ENCODE measurements at places on chromosomes 16 and 17. TPM values are rescaled to one million over a fixed set of nuclear protein-coding genes. Genes with fewer than 3 reads are reported as not detected.

IGF2BP1 gene
- total RNA-seq: 19.7 TPM

CTDNEP1 gene
- total RNA-seq: 43.9 TPM

LRRC37B gene
- 16.0 TPM for total RNA-seq

WFDC1 gene
- total RNA-seq: 3.1 TPM

BCAR1 gene
- 34.1 TPM for total RNA-seq

DNA sequence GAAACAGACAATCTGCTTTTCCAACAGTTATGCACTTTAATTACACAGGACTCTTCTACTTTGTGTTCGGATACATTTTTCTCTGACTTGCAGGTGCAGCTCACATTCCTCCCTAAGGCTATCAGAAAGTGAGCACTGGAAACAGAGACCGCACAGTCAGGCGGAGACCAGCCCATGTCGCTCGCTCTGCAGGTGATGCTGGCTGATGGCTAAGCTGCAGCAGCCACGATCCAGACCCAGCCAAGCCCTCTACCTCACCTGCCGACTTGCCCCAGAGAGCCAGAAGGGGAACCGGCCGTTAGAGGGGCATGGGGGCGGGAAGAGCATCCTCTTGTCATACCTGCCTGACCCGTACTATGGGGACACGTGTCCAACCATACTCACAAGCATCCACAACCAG is 33.8 kb downstream of the MAP1LC3B start:
- no peak for ATAC-seq

DNA sequence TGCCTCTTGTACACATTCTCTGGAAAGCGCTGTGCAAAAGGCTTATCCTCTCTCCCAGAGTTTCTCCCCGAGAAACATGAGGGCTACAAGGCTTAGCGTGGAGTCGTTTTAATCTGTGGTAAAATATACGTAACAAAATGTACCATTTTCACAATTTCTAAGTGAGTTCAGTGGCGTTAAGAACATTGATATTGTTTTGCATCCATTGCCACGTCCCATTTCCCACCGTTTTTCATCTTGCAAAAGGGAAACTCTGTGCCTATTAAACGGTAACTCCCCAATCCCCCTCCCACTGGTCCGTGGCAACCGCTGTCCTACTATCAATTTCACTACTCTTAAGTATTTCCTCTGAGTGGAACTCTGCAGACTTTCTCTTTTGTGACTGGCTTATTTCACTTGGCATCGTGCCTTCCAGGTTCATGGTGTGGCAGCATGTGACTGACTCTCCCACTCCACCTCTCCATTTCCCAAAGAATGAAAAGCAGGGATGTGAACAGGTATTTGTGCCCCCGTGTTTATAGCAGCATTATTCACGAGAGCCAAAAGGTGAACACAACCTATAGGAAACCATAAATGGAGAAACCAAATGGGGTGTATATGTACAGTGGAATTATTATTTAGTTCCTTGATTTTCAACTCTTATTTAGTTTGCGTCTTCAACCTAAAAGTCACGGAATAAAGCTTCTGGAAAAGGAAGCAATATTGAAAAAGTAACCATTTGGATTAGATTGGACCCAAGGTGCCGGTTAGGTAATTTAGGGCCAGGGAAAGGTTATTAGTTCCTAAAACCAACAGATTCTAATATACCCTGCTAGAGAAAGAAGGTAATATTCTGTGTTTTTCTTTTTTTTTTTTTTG is 1.1 kb upstream of the USP32 start:
- ATAC-seq: no peak

GRCh38 chr16:1000608-1001007 is 19.0 kb downstream of the SOX8 start:
- ATAC-seq: no peak

- ATAC-seq: peak; percentile 83
These were observed at the start of gene MT1A for GRCh38 chr16:56637814-56638750. Gene MT1A, plus strand, starts transcription at chr16:56638666. Its CDS starts 73 bp downstream, at chr16:56638739.

DNA sequence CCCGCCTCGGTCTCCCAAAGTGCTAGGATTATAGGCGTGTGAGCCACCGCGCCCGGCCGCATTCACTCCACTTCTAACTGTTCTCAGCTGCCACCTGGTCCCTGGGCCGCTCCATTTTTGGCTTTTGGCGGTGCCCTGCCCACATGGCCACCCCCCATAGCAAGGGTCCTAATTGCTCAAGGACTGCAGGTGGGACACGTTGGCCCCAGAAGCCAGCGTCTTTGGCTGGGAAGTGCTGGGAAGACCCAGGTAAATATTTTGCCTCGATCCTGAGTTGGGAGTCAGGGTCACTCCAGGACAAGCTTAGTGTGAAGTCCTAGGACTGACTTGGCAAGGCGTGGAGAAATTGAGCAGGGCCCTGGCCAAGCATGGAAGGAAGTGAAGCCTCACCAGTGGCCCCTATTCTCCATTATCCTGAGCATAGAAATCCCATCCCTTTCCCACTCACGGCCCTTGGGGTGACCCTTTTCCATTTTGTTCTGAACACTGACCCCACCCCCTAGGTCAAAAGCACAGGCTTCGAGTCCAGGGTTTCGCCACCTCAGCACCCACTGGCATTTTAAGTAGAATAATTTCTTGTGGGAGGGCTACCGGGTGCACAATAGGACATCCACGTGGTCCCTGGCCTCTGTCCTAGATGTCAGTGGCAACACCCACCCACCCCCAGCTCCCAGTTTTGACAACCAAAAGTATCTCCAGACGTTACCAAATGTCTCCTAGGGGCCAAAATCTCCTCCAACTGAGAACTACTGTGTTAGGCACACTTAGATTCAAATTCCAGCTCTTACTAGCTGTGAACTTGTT is 5.9 kb upstream of the WDR81 start:
- ATAC-seq: no peak

GRCh38 chr16:78574571-78574970 is 475.1 kb downstream of the WWOX start:
- ATAC-seq: no peak

GRCh38 chr17:61395409-61395982 is 4.1 kb upstream of the TBX2 start:
- no peak for ATAC-seq

DNA sequence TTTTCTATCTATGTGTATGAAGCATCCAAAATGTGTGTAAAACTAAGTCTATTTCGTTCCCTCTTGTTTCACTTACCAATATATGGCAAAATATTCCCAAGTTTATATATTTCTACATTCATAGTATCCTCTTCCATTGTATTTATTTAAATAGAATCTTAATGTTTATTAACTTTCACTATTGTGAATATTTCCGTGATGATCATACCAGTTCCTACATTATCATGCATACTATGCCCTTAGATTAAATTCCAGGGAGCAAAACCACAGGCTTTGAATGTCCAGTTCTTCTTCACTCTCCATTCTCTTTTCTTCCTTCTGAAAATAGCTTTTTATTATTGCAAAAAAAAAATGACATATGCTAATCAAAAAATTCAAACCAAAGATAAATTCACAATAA is 4.0 kb downstream of the MAP2K6 start:
- no peak for ATAC-seq

- no peak for ATAC-seq
These were observed 23.6 kb upstream of the OR1F1 start for GRCh38 chr16:3164121-3164991.

GRCh38 chr16:53629151-53629550 is 74.5 kb downstream of the RPGRIP1L start:
- no peak for ATAC-seq

GRCh38 chr17:76415786-76416185 is 31.4 kb downstream of the SPHK1 start:
- no peak for ATAC-seq

DNA sequence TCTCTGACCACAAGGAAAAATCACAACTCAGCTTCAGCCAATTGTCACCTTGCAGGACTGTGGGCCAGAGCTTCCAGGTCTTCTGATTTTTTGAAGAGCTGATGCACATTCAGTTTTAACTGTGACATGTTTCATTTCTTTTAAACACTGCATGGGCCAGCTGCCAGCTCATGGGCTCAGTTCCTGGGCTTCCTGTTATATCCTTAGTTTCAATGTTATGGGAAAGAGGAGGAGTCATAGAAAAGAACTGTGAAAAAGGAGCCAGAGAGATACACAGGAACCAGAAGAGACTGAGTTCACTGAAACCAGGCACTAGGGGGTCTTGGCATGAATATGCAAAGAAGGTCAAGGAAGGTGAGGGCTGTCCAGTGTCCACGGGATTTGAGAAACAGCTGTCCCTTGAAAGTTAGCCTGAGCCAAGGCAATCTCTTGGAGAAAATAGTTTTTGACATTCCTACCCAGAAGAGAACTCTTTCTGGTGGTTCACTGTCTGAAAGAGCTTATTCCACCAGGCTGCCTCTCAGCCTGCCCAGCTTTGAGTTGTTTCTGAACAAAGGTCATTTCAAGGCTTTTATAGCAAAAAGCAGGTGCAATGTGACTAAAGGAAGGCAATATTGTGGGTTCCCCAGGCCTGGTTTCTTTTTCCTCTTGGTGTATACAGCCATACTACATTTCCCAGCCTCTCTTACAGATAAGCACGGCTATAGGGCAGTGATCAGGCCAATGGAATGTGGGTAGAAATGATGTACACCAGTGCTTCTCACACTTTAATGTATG is 10.5 kb downstream of the PDILT start:
- no peak for ATAC-seq

GRCh38 chr17:55768936-55769624 is 18.2 kb downstream of the PCTP start:
- no peak for ATAC-seq
